ENCODE measurements at places on chromosomes 4 and X. TPM values are rescaled to one million over a fixed set of nuclear protein-coding genes. Genes with fewer than 3 reads are reported as not detected.

Gene DRD5
- not detected for total RNA-seq

Gene GRID2
- total RNA-seq, result not detected

DNA sequence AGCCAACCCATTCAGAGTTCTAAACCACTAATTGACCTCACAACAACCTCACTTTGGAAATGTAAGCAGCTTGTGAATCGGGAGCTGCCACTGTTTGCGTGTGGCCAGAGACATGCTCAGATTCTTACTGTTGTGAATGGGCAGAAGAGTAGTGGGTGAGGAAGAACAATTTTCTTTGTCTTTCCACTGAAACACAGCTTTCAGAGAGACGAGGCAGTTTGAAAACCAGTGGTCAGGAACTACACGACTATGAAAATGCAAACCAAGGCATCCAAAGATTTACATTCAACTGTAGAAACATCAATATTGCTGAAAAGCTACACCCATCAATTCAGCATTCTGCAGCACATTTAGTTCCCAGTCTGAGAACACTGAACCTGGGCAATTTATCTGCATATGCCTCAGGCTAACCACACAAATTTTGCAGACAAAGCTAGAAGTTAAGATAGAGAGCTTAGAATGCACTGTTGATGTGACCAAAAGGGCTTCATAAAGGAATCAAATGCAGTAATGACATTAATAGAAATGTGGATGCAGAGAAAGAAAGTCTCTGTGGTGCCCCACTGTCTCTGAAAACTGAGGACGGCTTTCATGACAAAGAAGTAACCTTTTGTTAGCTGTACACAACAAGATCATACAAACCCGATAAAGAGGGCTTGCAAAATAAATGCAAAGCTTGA, 134.3 kb downstream of the APBB2 start:
- no peak for DNase-seq

Gene ASB5
- not detected for total RNA-seq

DNA sequence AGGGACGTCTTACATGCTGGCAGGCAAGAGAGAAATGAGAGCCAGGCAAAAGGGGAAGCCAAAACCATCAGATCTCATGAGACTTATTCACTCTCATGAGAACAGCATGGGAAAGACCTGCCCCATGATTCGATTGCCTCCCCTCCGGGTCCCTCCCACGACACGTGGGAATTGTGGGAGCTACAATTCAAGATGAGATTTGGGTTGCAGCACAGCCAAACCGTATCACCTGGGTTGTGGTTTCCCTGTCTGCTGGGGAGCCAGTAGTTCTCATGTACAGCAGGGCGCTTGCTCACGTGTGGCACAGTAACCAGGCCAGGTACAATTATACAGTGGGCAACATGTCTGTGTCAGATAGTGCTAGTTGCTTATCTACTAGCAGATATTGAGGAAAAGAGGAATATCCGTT, 11.1 kb upstream of the RS1 start:
- DNase-seq, result no peak

DNA sequence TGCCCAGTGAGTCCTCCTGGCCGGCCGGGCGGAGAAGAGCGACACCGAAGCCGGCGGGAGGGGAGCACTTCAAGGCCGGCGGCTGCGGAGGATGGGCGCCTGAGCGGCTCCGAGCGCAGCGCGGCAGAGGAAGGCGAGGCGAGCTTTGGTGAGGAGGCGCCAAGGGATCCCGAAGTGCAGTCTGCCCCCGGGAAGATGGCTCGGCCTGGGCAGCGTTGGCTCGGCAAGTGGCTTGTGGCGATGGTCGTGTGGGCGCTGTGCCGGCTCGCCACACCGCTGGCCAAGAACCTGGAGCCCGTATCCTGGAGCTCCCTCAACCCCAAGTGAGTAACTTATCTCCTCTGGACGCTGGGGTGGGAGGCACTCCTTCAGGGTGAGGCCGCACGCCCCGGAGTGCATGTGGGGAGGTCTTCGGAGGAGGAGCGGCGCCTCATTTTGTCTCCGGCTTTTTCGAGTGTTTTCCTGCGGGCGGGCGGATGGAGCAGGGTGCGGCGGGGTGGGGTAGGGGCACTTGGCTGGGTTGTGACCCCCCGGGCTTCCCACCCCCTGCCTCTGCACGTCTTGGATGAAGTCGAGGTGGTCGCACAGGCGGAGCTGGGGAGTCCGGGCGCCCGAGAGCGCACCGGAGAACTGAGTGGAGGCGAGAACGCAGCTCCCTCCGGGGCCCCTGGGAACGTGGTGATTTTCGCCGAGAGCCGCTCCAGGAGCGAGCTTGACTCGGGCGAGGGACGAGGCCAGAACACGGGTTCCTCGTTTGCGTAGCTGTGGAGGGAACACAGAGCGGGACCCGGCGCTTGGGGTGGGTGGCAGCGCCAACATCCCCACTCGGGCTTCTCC, 979 bp downstream of the EFNB1 start:
- no peak for DNase-seq

DNA sequence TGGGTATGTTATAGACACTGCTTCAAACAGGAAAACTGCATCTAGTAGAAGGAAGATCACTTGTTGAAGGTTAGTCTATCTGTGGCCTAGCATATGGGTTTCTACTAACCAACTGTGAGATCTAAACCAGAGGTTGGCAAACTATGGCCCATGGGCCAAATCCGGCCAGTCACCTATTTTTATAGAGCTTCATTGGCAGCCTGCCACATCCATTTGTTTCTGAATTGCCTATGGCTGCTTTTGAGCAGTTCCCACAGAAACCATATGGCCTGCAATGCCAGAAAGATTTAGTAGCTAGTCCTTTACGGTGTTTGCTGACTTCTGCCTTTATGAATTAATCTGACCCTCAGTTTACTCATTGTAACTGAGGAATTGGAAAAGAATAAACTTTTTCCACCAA, 71.1 kb downstream of the MID1 start:
- no peak for DNase-seq

Gene FAAH2
- total RNA-seq, result 10.3 TPM

Gene SPANXN2
- not detected for total RNA-seq
